ENCODE measurements at places on chromosomes 16 and 17.
A peak's percentile ranks its signal among the peaks of the same experiment; 100 is the strongest.

DNA sequence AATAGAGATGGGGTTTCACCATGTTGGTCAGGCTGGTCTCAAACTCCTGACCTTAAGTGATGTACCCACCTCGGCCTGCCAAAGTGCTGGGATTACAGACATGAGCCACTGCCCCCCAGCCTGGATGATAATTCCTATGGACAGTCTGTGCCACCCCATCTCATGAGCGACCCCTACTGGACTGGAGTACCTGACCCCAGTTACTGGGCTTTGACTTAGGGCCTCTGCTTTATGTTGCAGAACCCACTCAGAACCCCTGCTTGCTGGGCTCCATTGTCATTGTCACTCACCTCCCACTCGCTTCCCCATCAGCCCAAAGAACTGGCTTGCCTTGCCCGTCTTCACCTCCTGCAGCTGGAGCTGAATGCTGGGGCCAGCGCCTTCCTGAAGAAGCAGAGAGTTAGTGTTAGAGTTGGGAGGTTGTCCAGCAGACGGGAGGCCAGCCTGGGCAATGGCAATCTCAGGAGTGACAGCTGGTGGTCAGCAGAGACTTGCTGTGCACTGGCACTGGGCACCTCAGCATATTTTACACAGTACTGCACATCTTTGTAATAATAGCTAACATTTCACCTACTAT is 4.0 kb downstream of the TAC4 start:
- no peak for DNase-seq

GRCh38 chr16:49738001-49738400 is 117.9 kb downstream of the ZNF423 start:
- no peak for DNase-seq

GRCh38 chr17:7348478-7349242 is 3.3 kb upstream of the KCTD11 start:
- DNase-seq = no peak

- DNase-seq = no peak
Observed at GRCh38 chr16:4890026-4890425, 42.7 kb downstream of the UBN1 start.

DNA sequence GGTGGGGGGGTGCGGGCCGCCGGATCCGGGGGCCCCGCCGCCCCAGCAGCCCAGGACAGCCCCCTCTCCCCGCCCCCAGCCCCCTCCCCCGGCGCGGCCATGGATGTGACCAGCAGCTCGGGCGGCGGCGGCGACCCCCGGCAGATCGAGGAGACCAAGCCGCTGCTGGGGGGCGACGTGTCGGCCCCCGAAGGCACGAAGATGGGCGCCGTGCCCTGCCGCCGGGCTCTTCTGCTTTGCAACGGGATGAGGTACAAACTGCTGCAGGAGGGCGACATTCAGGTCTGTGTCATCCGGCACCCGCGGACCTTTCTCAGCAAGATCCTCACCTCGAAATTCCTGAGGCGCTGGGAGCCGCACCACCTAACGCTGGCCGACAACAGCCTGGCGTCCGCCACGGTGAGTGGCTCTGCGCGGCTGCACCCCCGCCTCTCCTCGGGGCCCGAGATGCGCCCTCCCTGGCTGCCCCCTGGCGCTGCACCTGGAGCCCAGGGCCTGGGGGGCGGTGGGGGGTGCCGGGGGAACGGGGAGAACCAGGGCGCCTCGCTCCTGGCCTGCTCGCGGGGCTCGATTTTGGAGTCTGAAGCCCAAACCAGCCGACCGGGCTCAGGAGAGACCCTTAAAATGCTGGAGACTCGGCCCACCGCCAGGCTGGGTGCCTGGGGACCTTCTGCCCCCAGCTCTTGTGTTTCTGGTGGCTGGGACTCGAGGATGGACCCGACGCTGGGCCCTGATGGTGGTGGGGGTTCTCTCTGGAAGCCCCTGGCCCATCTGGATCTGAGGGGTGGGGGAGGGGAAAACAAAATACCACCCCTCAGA is 744 bp downstream of the CMIP start:
- DNase-seq = no peak

- no peak for DNase-seq
Observed at GRCh38 chr16:87213536-87213935, 103.7 kb downstream of the C16orf95 start.

GRCh38 chr17:10368561-10368960 is 4.2 kb downstream of the MYH13 start:
- DNase-seq = no peak

- DNase-seq = no peak
Observed at GRCh38 chr16:56136256-56136655, 55.0 kb upstream of the GNAO1 start.

- no peak for DNase-seq
Observed at GRCh38 chr16:58732545-58733247, 1.4 kb downstream of the GOT2 start.

DNA sequence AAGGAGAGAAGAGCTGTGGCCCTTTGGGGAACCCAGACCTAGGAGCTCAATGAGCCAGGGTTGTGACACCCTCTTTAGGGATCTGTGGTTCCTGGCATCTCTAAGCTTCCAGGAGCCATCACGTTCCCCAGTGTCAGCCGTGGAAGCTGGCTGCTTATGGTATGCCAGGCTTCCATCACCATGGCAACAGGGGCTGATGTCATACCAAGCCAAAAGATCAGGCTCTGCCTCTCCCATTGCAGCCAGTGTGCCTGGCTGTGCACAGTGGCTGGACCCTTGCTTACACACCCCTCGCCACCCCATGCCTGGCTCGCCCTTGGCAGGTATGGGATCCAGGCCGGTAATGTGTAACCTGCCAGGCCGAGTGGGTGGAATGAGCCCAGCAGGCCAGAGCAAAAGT is 91.1 kb downstream of the SSH2 start:
- DNase-seq = no peak

DNA sequence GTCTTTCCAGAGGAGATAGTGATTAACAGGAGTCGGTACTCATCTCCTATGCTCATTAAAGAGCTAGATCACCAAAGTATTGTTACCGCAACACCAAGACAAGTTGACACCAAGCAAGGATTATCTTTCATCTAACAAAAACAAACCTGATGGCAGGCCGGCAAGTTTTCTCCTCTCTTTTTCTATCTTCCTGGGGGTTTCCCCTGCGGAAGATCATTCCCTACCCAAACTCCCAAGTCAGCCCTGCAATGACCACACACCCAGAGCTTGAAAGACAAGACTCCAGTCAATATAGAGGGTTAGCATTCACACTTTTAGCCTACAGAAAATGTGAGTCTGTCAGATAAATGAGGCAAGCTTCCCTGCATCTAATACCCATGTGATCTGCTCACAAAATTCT is 312.1 kb downstream of the SOX9 start:
- DNase-seq = no peak

DNA sequence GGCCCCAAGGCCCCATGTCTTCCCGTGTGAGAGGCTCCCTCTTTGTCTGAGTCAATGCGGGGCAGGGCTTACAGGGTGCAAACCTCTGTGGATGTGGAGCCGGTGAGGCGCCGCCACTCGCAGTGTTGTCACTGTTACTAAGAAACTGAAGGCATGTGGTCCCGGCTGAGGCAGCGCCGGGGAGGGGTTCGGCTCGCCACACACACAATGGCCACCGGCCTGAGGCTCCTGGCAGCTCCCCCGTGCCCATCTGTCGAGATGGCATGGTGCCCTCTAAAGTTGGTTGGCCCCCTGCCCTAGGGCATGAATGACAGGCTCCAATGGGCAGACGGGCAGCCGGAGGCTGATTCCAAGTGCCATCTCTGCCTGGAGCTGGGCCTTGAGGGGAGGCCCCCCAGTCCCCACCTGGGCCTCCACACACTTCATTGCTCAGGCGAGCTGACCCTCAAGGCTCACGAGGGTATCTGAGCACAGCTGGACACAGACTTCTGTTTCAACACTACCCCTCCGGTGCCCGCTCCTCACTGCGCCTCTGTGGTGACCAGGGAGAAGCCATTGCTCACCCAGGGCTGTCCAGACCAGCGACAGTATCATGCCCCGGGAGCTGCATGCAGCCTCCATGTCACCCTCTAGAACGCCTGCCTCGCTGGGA is 137.2 kb downstream of the C16orf78 start:
- DNase-seq = no peak

- no peak for DNase-seq
Observed at GRCh38 chr16:49738832-49739231, 117.1 kb downstream of the ZNF423 start.

DNA sequence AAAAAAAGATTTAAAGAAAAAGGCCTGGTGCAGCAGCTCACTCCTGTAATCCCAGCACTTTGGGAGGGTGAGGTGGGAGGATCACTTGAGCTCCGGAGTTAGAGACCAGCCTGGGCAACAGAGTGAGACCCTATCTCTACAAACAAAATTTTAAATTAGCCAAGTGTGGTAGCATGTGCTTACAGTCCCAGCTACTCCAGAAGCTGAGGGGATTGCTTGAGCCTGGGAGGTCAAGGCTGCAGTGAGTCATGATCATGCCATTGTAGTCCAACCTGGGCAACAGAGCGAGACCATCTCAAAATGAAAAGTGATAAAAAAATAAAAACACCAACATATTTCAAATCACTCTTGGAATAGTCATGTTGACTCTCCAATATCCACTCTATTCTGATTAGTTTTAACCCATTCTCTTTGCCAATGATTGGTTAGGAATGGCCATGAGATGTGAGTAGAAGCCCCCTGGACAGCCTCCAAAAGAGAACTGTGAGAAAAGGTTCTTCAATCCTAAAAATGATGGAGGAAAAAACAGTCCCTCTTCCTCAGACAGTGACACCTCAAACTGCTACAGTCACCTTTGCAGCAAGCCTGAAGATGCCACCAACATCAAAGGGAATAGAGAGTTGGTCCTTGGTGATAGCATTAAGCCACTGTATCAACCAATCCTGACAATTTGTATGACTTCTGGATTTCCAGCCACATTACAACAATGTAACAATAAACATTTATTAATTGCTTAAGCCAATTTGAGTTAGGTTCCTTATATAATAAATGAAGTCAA is 2.9 kb upstream of the KANSL1 start:
- no peak for DNase-seq

- no peak for DNase-seq
Observed at GRCh38 chr17:29120433-29120832, 59.8 kb downstream of the MYO18A start.

DNA sequence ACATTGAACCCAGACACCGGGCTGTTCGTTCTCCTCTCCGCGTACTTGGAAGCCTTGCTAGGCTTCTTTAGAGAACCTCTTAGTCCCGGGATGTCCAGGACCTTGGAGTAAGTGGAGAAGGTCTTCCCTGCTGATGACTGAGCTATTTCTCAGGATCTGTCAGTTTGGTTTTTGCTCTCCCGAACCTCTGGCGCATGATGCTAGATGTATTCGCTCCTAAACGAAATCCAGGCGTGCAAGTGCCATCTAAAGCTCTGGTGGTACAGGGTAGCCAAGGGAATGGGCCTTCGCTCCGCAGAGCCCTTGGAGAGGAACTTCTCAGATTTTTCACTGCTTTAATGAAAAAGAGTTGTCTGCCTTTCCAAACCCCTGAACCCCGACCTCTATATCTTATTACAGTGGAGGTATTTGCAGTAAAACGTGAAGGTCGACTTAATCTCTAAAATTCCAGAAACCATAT is 547 bp downstream of the VMP1 start:
- DNase-seq = no peak

DNA sequence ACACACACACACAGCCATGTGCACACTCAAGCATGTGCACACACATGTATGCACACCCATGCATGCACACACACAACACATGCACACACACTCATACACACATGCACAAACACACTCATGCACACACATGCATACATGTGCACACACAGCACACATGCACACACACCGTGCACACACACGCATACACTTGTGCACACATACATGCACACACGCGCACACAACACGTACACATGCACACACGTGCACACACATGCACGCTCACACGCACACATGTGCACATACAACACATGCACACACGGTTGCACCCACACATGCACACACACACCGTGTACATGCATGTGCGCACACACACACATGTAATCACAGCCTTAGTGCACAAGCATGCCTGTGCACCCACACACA is 230.4 kb upstream of the GSE1 start:
- no peak for DNase-seq

DNA sequence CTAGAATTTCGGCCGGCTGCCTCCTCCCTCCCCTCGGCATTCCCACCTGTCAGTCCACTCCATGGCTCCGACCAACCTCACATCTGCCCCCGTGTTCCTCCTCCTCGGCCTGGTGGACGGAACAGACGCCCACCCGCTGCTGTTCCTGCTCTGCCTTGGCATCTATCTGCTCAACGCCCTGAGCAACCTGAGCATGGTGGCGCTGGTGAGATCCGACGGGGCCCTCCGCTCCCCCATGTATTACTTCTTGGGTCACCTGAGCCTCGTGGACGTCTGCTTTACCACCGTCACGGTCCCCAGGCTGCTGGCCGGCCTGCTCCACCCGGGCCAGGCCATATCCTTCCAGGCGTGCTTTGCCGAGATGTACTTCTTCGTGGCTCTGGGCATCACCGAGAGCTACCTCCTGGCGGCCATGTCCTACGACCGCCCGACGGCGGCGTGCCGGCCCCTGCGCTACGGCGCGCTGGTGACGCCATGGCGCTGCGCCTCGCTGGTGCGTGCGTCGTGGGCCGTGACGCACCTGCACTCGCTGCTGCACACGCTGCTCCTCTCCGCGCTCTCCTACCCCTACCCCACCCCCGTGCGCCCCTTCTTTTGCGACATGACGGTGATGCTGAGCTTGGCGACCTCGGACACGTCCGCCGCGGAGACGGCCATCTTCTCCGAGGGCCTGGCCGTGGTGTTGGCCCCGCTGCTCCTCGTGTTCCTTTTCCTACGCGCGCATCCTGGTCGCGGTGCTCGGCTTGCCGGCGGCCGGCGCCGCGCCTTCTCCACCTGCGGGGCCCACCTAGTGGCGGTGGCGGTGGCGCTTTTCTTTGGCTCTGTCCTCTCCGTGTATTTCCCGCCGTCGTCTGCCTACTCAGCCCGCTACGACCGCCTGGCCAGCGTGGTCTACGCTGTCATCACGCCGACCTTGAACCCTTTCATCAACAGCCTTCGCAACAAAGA is at the start of gene OR3A2:
OR3A2 (minus strand) TSS at position 440 of the 948 bp plus-strand sequence.
- no peak for DNase-seq

- DNase-seq = no peak
Observed at GRCh38 chr17:64449545-64449944, 630 bp downstream of the MILR1 start.

GRCh38 chr17:50626037-50626574 is 8.6 kb upstream of the ABCC3 start:
- peak; percentile 45 for DNase-seq

DNA sequence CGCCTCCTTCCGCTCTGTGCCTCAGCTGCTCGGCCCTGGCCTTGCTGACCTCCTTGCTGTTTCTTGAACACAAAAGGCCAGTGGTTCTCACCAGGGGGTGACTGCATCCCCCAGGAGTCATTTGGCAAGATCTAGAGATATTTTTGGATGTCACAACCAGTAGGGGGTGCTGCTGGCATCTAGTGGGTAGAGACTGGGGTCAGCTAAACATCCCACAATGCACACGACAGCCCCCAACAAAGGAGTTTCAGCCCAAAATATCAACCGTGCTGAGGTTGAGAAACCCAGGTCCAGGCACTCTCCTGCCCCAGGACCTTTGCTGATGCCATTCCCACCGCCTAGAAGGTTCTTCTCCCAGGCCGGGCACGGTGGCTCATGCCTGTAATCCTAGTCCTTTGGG is 39.7 kb downstream of the ABCC6 start:
- DNase-seq = no peak

GRCh38 chr17:11300201-11300600 is 59.2 kb downstream of the SHISA6 start:
- no peak for DNase-seq

- no peak for DNase-seq
Observed at GRCh38 chr16:10314811-10315210, 71.0 kb upstream of the ATF7IP2 start.

Data from NCI-H1092 (cell line).